ENCODE measurements at places on chromosomes 4 and X.

DNA sequence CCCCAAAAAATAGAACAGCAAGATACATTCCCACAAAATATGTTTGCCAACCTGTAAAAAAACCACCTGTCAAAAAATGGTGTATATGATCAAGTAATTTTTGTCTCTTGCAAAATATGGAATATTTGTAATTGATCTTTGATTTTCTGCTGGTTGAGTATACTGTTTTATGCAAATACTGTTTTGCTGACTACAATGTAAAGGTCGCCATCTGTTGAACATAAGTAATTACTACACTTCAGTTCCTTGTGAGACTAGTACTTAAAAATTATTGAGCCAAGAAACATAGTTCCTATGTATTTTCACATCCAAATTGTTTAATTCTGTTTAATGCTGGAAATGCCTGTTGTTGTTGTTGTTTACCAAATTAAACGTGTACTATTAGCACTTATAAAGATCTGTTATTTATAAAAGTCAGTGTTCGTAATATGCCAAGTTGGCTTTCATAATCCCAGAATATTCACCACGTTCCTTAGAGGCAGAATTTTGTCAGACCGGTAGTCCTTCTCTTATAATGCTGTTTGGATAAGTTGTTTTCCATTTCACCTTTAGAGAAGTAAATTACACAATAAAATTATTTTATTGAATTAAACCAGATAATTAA lies 144.2 kb downstream of the PDLIM5 start:
- DNase-seq = no peak

GRCh38 chr4:141513866-141514265 lies 122.5 kb upstream of the IL15 start:
- no peak for DNase-seq

DNA sequence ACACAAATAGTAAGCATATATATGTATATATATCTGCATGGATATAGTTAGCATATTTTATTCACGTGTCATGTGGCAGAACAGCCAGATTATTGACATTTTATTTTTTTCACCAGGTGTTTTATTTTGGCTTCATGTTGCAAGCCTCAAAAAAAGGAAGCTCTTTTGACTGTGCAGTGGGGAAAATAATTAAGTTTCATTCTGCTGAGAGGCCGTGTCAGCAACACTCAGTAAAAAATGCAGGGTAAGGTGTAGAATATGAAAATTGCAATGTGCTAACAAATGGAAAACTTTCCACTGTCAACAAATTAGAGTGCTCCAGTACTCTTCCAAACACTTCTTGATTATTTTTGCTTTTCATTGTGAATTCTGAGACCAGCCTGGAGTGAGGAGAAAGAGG lies 511.5 kb downstream of the GLUD2 start:
- no peak for DNase-seq

DNA sequence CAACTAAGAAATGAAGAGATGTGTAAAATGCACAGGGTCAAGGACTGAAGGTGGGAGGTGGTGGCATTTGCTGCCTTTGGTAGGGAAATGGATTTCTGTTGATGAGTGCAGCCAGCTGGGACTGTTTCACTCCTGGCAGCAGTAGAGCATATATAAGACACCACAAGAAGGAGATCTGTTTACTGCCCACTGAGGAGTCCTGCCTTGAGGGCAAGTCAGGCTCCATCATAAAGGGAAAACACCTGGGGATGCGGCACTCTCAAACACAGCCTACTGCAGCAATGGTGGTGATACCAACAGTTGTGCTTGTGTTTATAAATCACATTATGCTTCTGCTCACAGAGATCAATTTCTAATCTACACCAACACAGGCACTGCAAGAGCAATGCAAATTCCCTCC lies 222.1 kb downstream of the TACR3 start:
- no peak for DNase-seq

DNA sequence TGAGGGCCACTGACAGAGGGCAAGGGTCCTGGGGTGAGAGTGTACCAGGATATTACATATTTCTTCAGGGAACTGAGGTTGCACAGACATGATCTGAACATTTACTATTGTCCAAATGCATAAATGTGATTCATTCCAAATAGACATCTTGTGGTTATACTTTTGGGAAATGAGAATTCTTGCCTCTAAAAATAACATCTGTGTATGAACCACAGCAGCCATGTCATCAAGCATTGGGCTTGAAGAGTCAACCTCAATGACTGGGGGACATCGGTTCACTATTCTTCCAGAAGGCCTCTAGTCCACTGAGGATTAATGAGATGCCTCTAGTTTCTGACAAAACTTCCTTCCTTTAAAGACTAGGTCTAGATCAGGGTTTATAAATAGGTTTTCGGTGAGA lies 193.1 kb upstream of the GPC4 start:
- no peak for DNase-seq

- no peak for DNase-seq
Measured at GRCh38 chr4:121654738-121655137, 42.0 kb downstream of the ANXA5 start.

- no peak for DNase-seq
Measured at GRCh38 chrX:115936008-115936407, 234.5 kb upstream of the AGTR2 start.

GRCh38 chrX:33194876-33195433 lies 16.4 kb downstream of the DMD start:
- DNase-seq = no peak

DNA sequence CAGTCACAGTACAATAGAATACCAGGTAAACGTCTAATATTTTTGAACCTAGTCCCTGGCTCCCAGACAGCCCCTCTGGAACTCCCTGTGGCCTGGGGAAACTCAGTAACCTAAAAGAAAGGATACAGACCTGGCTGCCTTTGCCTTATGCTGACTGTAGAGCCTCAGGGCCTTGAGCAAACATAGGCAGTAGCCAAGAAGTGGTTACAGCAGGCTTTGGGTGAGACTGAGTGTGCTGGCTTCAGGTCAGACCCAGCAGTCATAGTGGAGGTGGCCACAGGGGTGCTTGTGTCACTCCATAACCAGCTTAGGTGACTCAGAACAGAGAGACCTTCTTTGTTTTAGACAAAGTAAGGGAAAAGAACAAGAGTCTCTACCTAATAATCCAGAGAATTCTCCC lies 141.8 kb upstream of the PRDX4 start:
- no peak for DNase-seq

GRCh38 chr4:169060391-169061091 lies 50.5 kb upstream of the CBR4 start:
- DNase-seq = no peak

DNA sequence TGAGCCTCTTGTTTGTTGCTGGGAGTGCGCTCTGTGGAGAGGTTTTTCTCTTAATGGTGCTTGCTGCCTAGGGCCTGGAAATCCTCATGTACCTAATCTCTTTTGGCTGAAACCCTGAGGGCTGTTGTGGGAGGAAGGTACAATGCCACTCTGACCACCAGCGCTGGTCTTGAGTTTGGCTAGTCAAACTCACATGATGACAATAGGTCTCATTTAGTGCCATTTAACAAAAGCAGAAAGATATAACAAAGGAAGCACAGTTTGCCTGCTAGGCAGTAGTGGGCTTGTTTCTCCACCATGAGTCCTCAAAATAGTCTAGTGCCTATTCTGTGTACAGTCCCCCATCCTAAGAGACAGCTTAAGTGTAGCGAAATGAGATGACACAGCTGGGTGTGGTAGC lies 111.3 kb downstream of the TSPAN7 start:
- DNase-seq = no peak

GRCh38 chrX:19629541-19629940 lies 114.2 kb upstream of the MAP3K15 start:
- DNase-seq = no peak

DNA sequence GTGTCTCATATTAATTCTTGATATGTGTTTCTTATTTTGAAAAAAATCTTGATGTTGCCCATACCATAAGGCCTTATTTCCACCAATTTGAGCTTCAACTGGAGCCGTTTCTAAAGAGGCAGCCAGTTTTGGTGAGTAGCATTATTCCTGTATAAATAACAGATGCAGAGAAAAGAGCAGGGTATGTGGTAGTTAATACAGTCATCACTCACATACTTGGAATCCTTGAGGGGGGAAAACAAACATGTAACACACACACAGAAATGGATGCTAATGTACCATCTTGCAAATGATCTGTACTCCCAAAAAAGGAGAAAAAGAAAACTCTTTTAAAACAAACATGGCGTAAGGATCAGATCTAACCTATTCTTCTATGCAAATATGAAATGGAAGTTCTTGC lies 389.7 kb downstream of the GPM6A start:
- no peak for DNase-seq
